ENCODE measurements at places on chromosomes 6 and 20. TPM values are rescaled to one million over a fixed set of nuclear protein-coding genes. Genes with fewer than 3 reads are reported as not detected.

- DNase-seq: no peak
These were observed 11.8 kb upstream of the SMLR1 start for GRCh38 chr6:130815200-130816071.

DNA sequence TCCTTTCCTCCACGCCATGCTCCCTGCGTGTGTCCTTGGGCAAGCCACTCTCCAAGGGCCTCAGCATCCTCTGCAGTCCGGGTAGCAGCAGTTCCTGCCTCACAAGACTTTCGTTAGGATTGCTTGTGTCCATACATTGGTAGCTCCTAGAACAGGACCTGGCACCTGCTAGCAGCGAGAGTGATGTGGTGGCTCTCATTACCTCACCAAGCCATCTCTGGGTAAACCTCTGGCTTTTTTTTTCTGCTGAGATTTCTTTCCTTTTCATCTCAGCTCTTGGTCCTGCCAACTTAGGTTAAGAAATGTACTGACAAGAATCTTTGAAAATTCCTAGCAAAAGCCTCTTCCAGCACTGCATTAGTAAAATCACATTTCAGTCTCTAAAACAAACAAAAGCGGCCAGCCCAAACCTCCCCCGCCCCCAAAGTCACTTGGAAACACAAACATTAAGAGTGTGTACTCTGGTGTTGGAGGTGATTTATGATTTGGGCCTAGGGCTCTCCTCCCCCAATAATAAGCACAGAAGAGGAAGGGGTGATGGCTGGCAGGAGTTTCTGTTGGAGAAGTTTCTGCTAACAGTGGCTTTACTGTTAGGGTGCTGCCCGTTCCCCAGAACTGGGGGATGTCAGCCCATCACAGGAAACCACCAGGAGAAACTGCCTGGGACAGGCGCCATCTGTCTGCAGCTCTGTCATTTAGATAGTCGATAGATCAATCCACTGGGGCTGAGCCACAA lies 199.2 kb downstream of the CD83 start:
- no peak for DNase-seq

GRCh38 chr6:128394167-128394566 lies 126.2 kb downstream of the PTPRK start:
- no peak for DNase-seq

LPA gene
- not detected for total RNA-seq

TAP2 gene
- total RNA-seq: 125 TPM

DNA sequence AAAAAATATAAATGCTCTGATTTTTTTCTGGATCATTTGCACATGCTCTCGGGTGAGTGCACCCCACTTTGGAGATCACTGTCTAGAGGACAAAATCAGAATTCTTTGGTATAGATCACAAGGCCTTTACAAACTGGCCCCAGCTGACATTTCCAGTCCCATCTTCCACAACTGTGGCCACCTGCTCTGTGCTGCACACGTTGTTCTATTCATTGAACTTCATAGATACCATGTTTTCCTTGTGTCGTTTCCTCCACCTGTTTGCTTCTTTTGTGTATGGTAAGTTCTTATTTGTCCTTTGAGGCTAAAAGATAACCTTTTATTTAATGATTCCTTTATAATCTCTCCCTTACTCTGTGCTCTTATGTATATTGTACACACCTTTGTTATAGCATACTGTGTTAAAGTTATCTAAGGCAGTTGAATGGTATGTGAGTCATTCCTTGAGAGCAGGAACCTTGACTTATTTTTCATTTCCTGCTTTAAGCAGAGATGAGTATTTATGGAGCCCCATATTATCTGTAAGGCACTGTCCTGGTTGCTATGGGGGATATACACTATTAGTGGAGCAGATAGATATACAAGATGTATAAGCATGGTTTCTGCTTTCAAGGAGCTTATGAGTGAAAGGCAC lies 12.0 kb upstream of the SLC17A5 start:
- DNase-seq: no peak

- DNase-seq: no peak
These were observed 40.8 kb upstream of the ATXN1 start for GRCh38 chr6:16802071-16802470.

PTP4A1 gene
- total RNA-seq: 165 TPM

GRCh38 chr6:44676246-44676790 lies 288.8 kb downstream of the CDC5L start:
- no peak for DNase-seq

DNA sequence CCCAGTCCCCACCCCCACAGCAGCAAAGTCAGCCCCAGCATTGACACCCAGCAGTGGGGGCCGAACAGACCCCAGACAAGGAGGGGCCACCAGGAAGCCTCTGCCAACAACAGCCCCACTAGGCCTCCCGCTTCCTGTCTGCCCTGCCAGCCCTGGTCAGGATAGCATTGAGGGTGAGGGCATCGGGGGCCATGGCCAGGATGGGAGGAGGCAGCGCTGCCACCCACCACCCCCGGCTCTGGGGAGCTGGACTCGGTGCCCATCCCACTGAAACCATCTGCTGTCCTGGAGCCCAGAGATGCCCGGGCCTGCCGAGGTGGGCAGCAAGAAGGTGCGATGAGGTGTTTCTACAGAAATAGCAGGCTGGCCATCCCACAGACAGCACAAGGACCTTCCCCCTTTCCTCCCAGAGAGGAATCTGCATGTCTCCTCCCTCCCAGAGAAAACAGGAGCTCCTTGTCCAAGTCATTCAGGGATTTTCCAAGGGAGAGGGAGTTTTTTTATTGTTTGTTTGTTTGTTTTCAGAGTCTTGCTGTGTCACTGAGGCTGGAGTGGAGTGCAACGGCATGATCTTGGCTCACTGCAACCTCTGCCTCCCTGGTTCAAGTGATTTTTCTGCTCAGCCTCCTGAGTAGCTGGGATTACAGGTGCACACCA lies 62.1 kb upstream of the BHLHE23 start:
- no peak for DNase-seq

TCF21 gene
- total RNA-seq: not detected

GRCh38 chr20:50844430-50845100 lies 49.7 kb downstream of the BCAS4 start:
- DNase-seq: no peak

GRCh38 chr20:62824476-62825332 lies 7.9 kb downstream of the COL9A3 start:
- DNase-seq: peak; percentile 52

DNA sequence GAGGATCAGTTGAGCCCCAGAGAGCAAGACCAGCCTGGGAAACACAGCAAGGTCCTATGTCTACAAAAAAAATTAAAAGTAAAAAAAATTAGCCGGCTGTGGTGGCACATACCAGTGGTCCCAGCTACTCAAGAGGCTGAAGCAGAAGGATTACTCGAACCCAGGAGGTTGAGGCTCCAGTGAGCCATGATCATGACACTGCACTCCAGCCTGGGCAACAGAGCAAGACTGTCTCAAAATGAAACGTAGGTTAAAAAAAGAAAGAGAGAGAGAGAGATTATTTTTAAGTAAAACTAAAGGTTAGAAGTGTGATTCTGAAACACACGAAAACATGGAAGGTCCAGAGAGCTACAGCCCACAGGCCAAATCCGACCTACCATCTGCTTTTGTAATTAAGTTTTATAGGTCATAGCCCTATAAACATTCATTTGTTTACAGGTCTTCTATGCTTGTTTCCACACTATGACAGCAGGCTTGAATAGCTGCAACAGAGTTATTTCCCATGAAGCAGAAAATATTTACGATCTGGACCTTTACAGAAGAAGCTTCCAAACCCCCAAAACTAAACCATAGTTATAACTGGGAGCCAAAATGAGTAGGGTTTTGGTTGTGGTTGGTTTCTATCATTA lies 279.7 kb downstream of the GMDS start:
- DNase-seq: no peak

- no peak for DNase-seq
These were observed 11.7 kb downstream of the SYNDIG1 start for GRCh38 chr20:24481173-24481572.

GRCh38 chr6:120608826-120609225 lies 725.5 kb downstream of the TBC1D32 start:
- no peak for DNase-seq

FIG4 gene
- total RNA-seq: 12.9 TPM

BCAS1 gene
- not detected for total RNA-seq

DNA sequence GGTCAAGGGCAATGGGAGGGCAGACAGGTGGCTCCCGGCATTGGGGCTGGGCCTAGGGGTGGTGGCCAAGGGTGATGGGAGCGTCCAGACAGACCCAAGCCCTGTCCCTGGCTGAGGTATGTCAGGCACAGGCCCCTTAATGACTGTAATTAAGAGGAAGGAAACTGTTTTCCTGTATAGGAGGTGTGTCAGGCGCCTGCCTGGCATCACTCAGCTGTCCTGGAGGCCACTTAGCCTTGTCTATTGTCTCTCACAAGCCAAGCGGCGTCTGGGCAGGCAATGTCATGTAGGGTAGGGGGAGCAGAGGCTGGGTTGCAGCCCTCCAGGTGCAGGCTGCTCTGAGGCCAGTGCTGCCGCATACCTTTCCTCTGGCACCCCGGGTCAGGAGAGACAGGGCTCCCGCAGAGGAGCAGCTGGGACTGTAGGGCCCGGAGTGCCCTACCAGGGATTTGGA lies 3.9 kb upstream of the FAM83C start:
- no peak for DNase-seq

- DNase-seq: no peak
These were observed 55.4 kb upstream of the BMP2 start for GRCh38 chr20:6711951-6712649.
